ENCODE measurements at places on chromosomes 6 and 20.

DNA sequence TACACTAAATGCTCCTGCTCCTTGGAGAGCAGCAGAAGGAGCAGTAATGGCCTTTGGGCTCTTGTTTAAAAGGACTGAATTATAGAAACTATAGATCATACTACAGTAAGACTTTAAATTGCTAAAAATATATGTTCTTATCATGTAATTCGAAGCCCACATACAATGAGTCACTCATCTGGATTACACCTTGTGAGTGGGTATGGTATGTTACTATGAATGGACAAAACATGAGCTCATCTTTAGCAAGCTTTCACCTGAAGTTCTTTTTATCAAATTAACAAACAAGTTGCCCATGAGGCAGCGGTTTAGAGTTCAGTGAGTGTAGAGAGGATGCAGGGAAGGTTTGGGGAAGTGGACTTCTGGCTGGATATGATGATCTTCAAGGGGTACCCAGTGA is 114.4 kb upstream of the CCN2 start:
- DNase-seq, result no peak

DNA sequence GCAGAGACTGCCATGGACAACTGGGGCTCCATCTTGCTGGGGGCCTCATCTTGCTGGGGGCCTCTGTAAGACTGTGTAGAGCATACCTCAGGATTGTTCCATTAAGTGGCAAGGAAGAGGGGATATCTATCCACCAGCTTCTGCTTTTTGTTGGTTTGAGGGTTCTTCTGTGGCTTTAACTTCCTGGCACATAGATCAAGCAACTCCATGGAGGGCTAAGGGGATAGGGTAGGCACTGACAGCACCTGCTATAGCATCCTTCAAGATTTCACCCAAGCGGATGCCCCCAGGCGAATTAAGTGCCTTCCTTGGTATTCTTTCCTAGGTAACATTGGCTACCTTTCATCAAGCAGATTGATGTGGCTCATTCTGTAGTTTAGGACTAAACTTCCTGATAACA is 3.8 kb upstream of the LRRN4 start:
- DNase-seq, result no peak

DNA sequence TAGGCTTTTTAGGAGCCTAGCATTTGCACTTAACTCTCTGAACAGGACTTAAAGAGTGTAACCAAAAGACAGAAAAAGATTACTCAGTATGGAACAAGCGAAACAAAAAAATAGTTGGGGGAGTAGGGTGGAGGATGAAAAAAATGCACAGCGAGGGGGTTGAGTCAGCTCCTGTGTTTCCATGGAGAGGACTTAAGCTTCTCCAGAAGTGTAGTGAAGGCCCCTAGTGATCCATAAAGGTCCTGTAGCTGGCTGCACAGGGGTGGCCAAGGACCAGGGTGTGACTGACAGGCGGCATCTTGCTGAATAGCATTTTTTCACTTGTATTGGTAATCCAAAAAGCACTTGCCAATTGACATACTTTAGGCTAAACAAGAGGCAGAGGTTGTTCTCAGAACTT is 533.9 kb downstream of the RFPL4B start:
- no peak for DNase-seq

- DNase-seq, result no peak
Observed at GRCh38 chr6:147009358-147009757, 194.9 kb upstream of the STXBP5 start.

DNA sequence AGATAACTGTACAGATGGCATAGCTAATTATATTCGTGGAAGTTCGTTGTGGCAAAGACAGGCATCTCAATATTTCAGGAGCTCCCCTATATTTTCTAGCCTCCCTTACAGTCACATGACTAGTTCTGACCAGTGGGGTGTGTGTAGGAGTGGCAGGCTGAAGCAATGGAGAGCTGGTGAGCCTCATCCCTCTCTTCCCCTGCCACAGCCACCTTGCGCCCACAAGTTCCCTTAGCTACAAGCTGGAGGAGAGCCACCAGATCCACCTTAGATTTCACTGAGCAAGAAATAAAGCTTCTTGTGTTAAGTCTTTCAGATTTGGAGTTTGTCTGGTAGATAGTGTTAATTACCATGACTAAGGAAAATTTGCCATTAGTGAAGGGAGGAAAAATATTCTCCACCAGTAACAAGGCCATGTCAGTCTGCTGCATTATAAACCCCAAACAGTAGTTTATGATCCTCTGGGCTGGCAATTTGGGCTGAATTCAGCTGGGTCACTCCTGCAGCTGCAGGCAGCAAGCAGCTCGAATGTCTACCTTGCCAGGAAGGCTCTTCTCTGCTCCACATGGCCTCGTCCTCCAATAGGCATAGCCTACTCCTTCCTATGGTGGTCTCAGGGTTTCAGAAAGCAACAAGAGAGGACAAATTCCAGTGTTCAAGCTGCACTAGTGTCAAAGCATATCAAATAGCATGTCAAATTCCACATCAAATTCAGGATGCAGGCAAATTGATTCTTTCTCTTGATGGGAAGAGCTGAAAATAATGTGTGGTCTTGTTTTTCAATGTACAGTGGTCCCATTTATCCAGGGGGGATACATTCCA is 7.4 kb upstream of the RBCK1 start:
- DNase-seq, result no peak

DNA sequence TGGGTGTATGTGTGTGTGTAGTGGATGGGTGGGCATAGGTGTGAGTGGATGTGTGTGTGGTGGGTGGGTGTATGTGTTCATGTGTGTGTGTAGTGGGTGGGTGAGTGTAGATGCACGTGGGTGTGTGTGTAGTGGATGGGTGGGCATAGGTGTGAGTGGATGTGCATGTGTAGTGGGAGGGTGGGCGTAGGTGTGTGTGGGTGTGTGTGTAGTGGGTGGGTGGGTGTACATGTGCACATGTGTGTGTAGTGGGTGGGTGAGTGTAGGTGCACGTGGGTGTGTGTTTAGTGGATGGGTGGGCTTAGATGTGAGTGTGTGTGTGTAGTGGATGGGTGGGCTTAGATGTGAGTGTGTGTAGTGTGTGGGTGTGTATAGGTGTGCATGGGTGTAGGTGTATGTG is 104.4 kb downstream of the MYLK4 start:
- no peak for DNase-seq

DNA sequence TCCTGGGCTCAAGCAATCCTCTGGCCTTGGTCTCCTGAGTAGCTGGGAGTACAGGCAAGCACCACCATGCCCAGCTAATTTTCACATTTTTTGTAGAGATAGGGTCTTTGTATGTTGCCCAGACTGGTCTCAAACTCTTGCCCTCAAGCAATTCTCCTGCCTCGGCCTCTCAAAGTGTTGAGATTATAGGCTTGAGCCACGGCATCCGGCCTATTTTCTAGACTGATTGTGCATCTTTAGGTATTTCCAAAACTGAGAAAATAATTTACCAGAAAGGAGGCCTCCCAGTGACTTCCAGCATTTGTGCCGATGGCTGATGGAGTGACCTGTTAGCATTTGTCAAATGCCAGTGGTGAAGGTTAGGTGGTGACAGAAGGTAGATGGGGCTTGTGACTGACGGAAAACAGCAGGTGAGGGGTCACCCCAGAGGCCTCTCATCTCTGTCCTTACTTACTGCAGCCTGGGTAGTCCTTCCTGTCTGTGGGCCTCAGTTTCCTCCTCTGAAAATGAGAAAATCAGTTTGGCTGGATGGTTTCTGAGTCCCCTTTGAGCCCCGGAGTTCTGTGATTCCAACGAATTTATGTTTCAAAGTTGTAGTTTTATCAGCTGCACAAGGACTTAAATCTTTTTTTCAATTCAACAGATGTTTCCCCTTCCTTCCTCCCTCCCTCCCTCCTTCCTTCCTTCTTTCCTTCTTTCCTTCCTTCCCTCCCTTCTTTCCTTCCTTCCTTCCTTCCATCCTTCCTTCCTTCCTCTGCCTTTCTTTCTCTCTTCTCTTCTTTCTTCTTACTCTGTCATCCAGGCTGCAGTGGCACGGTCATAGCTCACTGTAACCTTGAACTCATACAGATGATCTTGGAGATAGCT is 53.5 kb downstream of the TGM2 start:
- DNase-seq, result no peak

Measured in DMS153 (cell line).